D721Med (cell line): ENCODE measurements at places on chromosomes 2 and 18.

GRCh38 chr18:79814373-79814772, 16.6 kb downstream of the KCNG2 start:
- DNase-seq: peak; percentile 86

DNA sequence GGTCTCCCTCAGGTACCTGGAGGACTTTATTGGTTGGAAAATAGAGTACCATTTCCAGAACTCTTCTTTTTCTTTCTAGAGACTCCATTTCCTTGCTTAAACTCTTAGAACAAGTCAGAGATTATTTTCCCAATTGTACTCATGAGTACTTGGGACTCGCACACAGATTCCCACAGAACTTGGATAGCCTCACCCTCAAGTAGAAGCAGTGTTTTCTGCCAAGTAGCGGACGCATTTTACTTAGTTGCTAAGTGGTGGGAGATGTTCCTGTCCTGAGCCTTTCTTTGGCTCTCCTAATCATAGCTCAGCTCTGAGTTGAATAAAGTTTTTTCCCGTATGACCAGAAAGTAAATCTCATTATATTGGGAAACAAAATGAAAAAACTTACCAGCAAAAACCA, 17.2 kb downstream of the SLC30A3 start:
- DNase-seq: no peak

DNA sequence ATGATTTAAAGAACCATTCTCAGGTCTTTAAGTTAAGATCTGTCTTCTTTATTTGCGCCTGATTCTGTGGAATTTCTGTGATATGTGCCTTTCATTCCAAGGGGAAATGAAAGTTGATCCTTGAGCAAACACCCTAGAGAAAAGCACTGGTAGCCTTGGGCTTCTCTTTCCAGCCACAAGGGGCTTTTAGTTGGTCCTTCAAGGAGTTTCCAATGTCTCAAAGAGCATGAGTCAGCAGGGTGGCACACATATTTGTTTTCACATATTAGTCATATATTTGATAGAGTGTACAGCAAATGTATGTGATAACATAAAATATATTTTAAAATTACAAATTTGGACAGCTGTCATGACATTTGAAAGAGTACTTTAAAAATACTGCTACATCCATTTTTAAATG, 339.5 kb downstream of the TXNL1 start:
- no peak for DNase-seq

- DNase-seq: no peak
Measured at GRCh38 chr2:168252976-168253375, 5.6 kb upstream of the STK39 start.

- DNase-seq: no peak
Measured at GRCh38 chr18:22170421-22171257, 1.2 kb downstream of the GATA6 start.

GRCh38 chr2:96859099-96859649, 1.4 kb upstream of the ANKRD39 start:
- no peak for DNase-seq

DNA sequence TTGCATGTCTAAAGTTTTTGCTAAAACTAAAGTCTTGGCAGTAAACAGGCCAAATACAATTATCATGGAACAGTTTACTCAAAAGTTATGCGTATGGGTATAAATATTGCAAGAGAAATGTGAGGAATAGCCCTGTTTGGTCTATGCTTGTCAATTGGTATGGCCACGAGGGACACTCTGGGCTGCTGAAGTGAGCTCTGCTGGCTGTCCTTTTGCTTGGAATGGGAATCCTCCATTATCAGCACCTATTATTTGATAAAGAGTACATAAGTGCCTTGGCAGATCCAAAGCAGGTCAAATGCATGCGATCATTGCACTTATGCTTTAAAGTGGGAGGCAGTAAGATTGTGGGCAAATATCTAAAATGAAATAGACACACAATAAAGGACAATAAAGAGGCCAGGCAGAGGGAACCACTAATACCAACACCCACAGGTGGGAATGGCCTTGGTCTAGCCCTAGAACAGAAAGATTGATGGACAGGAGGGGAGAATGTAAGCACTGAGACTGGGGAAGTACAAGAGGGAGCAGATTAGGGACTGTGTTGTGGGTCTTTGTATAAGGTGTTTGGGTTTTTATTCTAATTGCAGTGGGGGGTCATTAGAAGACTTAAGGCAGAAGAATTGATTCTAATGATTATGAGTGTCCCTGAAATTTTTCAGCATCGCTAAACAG, 60.0 kb upstream of the NOSTRIN start:
- DNase-seq: no peak

- no peak for DNase-seq
Measured at GRCh38 chr18:53261241-53261640, 921.2 kb downstream of the DCC start.

DNA sequence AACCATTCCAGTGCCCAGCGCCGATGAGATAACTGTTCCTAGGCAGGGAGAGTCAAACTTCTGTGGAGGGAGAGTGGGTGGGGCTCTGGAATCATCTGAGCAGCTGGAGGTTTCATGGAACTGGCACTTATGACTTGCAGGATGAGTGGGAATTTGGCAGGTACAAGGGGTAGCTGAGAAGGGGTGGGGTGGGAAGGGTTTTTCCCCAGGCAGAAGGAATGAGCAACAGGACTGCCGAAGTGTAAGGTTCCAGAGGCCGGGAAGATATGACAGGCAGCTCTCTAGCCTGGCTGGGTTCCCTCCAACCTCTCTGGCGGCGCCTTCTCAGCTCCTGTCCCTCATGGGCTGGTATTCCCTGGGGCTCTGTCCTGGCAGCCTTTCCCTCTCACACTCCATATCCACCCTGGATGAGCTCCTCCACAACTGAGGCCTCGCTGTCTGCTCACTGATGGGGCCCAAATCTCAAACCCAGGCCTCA, 2.5 kb upstream of the TET3 start:
- DNase-seq: no peak

- no peak for DNase-seq
Measured at GRCh38 chr18:36333414-36333813, 35.9 kb downstream of the FHOD3 start.

GRCh38 chr2:182649316-182649715, 66.7 kb upstream of the DNAJC10 start:
- no peak for DNase-seq

DNA sequence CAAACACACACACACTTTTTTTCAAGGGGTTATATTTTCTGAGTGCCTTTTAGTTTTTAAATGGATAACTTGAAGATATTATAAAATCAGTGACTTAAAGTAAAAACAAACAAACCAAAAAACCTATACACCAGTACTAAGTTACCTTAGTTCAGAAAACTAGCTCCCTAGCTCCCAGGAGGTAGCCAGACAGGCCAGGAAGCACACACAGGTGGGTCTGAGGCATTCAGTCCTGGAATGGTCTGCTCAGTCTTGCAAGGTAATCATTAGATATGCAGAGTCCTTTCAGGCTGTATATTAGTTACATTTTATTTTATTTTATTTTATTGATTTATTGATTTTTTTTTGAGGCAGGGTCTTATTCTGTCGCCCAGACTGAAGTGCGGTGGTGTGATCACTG, 10.7 kb upstream of the DYNC2LI1 start:
- no peak for DNase-seq
